Upper lobe of left lung (tissue), 6 donors: ENCODE measurements at places on chromosomes 3 and 15. TPM values are rescaled to one million over a fixed set of nuclear protein-coding genes. Genes with fewer than 3 reads are reported as not detected.

DNA sequence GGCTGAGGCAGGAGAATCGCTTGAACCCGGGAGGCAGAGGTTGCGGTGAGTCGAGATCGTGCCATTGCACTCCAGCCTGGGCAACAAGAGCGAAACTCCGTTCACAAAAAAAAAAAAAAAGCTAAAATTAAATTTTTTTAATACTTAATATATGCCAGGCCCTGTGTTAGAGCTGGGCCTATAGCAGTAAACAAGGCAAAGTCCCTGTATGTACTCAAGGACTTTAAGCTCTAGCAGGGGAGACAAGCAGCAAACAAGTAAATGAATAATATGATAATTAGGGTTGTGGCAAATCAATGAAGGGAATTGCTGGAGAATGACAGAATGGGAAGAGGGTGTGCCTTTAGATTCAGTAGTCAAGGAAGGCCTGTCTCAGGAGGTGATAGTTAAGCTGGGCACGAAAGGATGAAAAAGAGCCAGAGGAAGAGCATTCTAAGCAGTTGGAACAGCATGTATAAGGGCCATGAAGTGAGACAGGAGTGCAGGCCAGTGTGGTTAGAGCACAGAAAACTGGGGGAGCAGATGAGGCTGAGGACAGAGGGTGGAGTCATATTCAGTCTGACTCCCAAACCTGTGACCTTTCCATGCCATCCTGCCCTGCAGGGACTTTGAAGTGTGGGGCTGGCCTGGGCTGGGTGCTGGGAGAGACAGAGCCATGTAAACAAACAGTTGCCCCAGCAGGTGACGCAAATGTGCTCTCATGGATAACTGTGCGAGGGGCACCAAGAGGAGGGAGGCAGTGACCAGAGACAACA lies 6.6 kb upstream of the RAF1 start:
- no peaks in the 10 kb centered on the region for H3K4me1 ChIP-seq
- H3K27me3 ChIP-seq: no peaks in the 10 kb centered on the region
- H3K27ac ChIP-seq: no peak overlapping the region

GRCh38 chr3:134057006-134057653 lies 27.4 kb upstream of the SLCO2A1 start:
- H3K4me3 ChIP-seq: no peak overlapping the region
- H3K36me3 ChIP-seq: no peaks in the 10 kb centered on the region
- DNase-seq: peak; percentile 8

DNA sequence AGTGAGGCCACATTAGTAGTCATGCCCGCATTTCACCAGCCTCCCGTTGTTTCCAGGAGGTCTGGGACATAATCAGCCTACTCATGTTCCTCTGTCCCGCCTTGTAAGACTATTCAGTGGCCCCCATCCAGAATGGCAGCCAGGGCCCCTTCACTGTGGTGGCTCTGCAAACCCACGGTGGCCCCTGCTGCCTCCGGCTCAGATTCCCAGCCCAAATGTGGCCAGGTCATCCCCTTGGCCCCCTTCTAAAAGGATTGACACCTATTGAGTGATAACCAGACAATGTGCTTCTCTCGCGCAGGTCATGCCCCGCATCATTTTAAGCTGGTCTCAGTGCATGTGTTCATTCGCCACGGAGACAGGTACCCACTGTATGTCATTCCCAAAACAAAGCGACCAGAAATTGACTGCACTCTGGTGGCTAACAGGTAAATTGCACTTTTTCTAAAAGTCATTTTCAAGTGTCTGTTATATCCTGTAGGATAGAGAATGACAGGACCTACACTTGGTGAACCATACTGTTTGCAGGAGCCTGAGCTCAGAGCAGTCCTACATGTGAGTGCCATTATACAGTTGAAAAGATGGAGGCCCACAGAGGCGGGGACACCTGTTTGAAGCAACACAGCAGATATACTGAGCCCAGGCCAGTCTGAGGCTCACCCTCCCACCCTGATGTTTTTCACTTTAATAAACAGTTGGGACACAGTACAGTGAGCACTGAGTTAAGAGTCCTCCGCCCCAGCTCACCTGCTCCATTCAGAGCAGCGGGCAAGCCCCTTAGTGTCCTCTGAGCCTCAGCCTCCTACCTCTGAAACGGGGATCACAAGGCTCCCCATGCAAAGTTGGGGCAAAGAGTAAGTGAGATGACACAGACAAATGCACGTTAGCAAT lies 47.7 kb downstream of the PXYLP1 start:
- no peaks in the 10 kb centered on the region for H3K36me3 ChIP-seq
- no peak for DNase-seq
- H3K27me3 ChIP-seq: no peaks in the 10 kb centered on the region

- no peak for DNase-seq
- H3K36me3 ChIP-seq: no peaks in the 10 kb centered on the region
- no peaks in the 10 kb centered on the region for H3K27me3 ChIP-seq
- H3K4me3 ChIP-seq: no peak overlapping the region
- H3K4me1 ChIP-seq: no peaks in the 10 kb centered on the region
- H3K27ac ChIP-seq: no peak overlapping the region
Observed at GRCh38 chr3:3646934-3647333, 152.3 kb upstream of the LRRN1 start.

The TMEM212 gene
- total RNA-seq: 4.9 TPM

The SEMA3G gene
- total RNA-seq: 69.0 TPM

The ZFAND6 gene
- 81.3 TPM for total RNA-seq

The ABI3BP gene
- total RNA-seq: 106 TPM
